ENCODE measurements at places on chromosomes 5 and 9.
A peak's percentile ranks its signal among the peaks of the same experiment; 100 is the strongest.

- no peaks in the 10 kb centered on the region for H3K36me3 ChIP-seq
- no peaks in the 10 kb centered on the region for H3K27me3 ChIP-seq
- peaks cover 39% of the 10 kb centered on the region for H3K4me1 ChIP-seq
- H3K4me3 ChIP-seq = no peak overlapping the region
- DNase-seq = no peak
Measured at GRCh38 chr9:124365036-124365435, 50.2 kb downstream of the PSMB7 start.

DNA sequence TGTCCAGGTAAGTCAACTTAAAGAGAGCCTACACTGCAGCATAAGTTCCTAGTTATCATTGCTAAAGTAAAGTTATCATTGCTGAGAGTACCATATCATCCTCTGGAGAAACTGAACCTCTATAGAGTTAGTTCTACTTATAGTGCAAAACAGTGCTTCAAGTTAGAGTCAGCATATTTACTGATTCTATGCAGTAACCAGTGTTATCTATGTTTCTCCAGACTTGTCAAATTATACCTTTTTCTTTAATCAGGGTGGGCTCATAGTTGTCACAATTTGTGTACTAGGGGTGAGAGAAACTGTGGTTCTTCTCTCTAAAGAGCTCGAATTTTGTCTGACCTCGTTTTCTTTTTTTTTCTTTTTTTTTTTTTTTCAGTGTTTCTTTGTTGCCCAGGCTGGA, 79.6 kb downstream of the ANXA2R start:
- no peaks in the 10 kb centered on the region for H3K4me1 ChIP-seq
- no peak overlapping the region for H3K4me3 ChIP-seq
- no peak for DNase-seq
- no peaks in the 10 kb centered on the region for H3K36me3 ChIP-seq
- no peak overlapping the region for H3K27ac ChIP-seq

DNA sequence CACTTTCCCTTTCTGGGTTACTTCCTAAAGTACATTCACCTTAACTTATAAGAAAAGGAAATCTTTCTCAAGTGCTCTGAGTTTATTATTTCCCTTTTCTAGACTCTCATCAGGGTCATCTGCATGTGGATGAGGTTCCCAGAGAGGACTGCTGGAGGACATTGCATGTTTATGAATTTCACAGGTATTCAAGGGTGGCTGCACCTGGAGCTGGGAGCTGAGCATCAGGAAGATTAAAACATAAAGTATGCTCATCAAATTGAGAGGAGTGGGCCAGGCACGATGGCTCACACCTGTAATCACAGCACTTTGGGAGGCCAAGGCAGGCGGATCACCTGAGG, 34.7 kb upstream of the PLIN2 start:
- no peaks in the 10 kb centered on the region for H3K4me1 ChIP-seq
- no peak overlapping the region for H3K27ac ChIP-seq
- no peaks in the 10 kb centered on the region for H3K36me3 ChIP-seq
- H3K4me3 ChIP-seq = no peak overlapping the region
- H3K27me3 ChIP-seq = no peaks in the 10 kb centered on the region

DNA sequence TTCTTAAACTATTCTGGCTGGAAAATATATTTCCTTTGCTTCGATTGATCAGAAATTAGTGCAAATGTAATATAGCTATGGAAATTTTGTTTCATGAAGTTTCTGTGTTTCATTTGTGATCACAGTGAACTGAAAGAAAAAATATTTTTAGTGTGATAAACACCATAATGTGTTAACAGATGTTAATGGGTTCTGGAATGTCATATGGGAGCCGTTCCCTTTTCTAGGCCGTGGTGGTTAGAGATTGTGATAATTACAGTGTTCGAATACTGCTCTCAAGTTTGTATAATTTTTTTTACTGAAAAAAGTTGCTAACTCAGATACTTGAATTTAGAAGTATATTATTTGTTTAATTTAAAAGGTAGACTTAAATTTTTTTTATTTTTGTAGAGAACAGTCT, 19.3 kb downstream of the GAPVD1 start:
- no peaks in the 10 kb centered on the region for H3K27me3 ChIP-seq
- peaks cover 7% of the 10 kb centered on the region for H3K4me1 ChIP-seq
- DNase-seq = peak; percentile 19
- H3K36me3 ChIP-seq = peaks cover 2% of the 10 kb centered on the region
- no peak overlapping the region for H3K4me3 ChIP-seq
